Stimulated activated CD4-positive, alpha-beta T cell treated with anti-CD3 and anti-CD28 coated beads, Interleukin-1b, Interleukin-23, amount 100 ng/mL, for 1 hour (primary cell): ENCODE measurements at places on chromosomes 4 and X.

DNA sequence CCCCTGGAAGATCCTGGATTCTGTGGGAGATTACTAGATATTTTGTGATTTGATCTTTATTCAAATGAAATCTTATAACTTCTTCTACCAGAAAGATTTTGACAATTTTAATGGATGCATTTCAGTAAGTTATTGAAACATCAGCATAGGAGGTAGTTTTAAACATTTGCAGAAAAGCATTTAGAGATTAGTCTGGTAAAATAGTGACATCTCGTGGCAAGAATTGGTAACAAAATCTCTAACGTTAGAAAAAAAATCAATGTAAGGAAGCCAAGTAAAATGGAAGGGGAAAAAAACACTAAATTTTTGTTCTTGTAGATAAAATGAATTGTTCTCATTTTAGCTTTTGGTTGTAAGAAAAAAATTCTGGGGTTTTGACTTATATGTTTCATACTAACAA is 73.3 kb downstream of the TASL start:
- no peak for DNase-seq

DNA sequence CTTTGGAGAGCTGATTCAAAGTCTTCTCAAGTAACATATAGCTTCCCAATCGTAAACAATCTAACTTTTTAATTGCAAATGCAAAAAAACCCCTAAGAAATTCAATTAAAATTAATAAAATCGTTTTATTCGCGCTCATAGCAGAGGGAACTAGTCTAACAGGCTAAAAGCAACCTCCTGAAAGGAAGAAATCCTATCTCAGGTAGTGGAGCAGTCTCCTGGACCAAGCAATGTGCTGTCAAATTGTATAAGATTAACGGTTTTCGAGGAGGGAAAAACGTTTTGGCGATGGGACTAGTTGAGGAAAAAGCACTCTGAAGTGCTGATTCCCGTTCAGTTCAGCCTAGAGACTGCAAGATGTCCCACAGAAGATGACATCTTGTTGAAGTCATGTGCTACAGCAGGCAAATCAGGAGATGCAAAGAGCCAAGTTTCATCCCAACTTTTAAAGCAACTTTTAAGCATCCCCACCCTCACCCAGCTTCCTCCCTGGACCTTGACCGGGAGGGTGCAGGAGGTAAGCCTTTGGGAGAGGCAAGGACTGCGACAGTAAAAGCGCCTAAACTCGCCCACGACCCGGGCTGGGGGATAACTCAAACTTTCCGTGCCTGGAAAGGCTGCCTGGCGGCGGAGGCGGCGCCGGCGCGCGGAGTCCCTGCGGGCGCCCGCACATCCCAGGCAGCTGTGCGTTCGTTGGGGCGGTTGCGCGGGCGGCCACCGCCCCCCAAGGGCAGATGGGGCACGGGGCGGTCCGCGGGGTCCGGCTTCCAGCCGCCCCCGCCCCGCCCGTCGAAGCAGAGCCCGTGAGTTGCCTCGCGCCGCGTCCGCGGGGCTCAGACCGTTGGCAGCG is 784 bp downstream of the MAP7D3 start:
- peak; percentile 4 for DNase-seq

GRCh38 chr4:104500442-104500841 is 5.7 kb upstream of the CXXC4 start:
- DNase-seq = no peak

DNA sequence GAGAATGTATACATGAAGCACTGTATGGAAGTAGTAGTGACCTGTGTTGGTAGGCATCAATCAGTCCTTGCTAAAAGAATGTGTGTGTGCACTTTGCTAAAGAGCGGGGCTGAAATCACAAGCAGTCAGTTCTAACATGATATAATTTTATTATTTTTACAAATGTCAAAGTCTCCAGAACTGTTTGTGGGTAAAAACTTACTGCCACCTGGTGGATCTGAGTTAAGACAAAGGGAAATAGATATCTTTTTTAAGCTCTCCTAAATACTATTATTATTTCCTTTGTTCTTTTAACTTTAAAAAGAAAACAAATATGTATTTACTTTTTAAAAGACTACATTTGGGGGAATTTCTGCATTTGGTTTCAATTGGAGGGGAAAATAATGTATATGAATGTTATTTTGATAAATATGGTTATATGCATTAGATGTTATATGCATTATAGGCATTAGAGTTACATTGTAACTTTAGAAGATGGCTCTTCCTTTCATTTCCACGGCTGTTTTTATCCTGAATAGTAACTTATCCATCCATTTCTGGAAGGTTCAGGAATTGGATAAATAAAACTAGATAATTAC is 7.8 kb upstream of the CLOCK start:
- no peak for DNase-seq

GRCh38 chr4:2799971-2800690 is 7.2 kb downstream of the SH3BP2 start:
- DNase-seq = no peak

DNA sequence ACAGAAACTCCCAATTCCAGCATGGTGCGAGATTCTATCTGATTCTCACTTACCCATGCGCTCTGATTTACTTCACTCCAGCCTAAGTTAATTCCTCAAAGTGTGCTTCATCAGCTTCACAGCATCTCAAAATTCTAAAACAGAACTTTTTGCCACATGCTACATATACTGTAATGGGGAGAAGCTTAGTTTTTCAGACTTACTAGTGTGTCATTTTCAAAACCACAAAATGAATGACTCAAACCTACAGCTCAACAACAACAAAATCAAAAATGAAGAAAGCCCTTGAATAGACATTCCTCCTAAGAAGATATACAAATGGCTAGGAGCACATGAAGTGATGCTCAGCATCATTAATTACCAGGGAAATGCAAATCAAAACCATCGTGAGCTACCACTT is 14.9 kb downstream of the IRF2 start:
- DNase-seq = no peak

- DNase-seq = no peak
Measured at GRCh38 chrX:127459790-127460189, 592.4 kb downstream of the ACTRT1 start.

- DNase-seq = no peak
Measured at GRCh38 chr4:70364002-70364401, 3.4 kb downstream of the SMR3A start.

DNA sequence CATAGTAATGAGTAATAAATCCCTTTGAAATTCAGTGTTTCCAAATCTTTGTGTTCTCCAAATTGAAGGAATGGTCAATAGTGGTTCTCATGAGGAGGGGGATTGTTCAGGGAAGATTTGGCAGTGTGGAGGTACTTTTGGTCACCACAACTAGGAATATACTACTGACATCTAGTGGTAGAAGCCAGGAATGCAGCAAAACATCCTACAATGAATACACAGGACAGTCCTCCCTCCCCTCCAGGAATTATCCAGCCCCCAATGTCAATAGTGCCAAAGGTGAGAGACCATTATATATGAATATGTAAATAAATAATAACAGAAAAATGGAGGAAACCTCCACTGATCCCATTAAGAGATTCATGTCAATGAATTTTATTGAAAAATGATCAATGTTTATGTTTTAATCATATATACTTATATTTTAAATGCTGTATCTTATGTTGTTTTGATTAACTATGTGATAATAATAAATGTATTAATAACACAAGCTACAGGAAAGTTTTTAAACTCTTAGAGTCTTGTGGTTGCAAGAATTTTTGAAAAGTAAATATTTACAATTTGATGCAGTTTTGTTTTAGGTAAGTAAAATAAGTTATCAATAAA is 14.4 kb upstream of the FAM9A start:
- DNase-seq = no peak

GRCh38 chrX:77446908-77447652 is at the start of gene FGF16:
FGF16 (plus strand) TSS chrX:77447389; CDS start chrX:77447675, 286 bp downstream.
- no peak for DNase-seq

- no peak for DNase-seq
Measured at GRCh38 chr4:5526080-5526846, 182.1 kb downstream of the EVC2 start.

DNA sequence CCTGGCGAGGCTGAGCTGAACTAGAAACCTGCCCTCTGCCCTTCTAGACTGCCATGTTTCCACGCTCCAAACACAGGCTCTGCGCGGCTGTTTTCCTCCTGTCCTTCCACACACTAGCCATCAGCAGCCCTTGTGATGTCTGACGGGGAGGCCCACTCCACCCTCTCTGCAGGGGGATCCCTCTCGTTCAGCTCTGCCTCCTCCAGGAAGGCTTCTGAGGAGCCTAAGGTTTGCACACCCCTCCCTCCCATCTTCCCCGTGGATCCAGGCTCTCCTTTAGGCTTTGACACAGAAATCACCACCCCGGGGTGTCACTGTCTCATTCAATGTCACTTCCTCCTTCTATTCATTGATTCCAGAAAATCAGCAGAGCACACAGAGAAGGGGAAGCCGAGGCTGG is 38.6 kb upstream of the CRMP1 start:
- DNase-seq = no peak

- no peak for DNase-seq
Measured at GRCh38 chrX:95884186-95884585, 800.5 kb upstream of the DIAPH2 start.

DNA sequence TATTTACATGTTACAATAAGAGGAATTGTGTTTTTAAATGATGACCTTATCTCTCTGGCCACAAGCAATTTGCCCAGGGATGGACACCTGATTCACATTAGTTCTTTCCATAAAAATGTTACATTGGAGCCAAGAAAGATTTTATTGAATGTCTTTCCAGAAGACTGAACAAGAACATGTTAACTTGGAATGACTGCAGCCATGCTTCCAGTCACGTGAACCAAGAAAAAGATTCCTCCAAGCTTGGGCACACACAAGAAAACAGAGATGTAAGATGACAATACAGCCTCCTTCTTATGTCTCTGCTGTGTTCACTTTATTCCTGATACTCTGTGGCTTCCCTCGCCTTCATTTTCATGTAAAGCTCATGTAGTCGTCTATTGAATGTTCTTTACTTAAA is 737.6 kb downstream of the TRIML1 start:
- no peak for DNase-seq

DNA sequence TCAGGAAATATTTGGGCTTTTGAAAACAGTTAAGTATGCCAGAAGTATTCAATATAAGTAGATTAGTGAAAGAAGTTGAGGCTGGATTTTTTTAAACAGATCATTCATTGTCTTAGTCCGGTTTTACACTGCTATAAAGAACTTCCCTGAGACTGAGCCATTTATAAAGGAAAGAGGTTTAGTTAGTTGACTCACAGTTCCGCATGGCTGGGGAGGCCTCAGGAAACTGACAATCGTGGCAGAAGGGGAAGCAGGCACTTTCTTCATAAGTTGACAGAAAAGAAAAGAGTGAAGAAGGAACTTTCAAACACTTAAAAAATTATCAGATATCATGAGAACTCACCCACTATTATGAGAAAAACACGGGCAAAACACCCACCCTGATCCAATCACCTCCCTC is 31.1 kb upstream of the CYLC1 start:
- no peak for DNase-seq

DNA sequence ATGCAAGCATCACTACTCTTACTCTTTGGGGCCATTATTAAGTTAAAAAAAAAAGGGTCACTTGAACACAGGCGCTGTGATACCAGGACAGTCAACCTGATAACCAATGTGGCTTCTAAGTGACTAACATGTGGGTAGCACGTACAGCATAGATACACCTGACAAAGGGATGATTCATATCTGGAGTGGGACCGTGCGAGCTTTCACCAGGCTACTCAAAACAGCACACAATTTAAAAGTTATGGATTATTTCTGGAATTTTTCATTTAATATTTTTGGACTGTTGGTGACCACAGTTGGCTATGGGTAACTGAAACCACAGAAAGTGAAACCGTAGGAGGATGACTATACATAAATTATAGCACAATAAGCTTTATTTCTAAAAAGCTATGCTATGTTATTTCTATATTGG is 113.8 kb upstream of the STIM2 start:
- DNase-seq = no peak

DNA sequence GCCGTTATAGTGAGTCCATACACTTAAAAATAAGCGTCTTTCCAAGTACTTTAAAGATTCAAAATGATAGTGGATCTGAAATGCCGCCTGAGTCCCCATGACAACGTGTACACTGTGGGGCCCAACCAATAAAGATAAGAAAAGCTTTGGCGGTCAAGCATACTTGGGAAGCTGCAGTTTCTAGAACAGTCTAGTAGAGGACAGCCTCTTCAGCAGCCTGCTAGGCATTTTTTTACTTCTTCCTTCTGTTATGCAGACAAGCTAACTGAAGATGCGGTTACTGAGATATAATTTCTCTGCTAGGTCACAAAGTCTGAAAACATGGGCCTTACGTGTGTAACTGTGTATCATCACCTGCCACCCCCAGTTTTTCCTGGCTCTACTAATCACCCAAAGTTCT is 402 bp upstream of the UPRT start:
- no peak for DNase-seq

DNA sequence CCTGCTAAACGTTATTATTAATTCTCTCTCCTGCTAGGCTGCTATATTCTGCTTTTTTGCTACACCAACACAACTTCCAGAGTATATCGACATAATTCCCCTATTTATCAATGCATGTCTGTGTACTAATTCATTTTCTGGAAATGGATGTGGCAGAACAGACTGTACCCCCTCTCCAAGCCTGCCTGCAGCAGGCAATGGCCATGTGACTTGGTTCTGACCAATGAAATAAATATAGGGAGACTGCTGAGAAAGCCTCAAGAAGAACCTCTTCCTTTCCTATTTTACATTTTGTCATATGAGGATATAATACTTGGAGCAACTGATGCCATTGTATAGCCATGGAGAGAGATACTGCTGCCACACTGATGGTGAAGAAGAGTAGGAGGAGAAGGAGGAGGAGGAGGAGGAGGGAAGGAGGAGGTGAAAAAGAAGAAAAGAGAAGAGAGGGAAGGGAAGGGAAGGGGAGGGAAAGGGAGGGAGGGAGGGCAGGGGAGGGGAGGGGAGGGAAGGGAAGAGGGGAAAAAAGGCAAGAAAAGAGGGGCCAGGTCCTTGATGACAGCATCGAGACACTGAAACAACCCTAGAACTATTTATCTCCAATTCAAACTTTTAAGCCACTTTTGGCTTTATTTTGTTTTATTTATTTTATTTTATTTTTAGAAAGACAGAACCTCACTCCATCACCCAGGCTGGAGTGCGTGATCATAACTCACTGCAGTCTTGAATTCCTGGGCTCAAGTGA is 57.0 kb upstream of the SPP1 start:
- no peak for DNase-seq

DNA sequence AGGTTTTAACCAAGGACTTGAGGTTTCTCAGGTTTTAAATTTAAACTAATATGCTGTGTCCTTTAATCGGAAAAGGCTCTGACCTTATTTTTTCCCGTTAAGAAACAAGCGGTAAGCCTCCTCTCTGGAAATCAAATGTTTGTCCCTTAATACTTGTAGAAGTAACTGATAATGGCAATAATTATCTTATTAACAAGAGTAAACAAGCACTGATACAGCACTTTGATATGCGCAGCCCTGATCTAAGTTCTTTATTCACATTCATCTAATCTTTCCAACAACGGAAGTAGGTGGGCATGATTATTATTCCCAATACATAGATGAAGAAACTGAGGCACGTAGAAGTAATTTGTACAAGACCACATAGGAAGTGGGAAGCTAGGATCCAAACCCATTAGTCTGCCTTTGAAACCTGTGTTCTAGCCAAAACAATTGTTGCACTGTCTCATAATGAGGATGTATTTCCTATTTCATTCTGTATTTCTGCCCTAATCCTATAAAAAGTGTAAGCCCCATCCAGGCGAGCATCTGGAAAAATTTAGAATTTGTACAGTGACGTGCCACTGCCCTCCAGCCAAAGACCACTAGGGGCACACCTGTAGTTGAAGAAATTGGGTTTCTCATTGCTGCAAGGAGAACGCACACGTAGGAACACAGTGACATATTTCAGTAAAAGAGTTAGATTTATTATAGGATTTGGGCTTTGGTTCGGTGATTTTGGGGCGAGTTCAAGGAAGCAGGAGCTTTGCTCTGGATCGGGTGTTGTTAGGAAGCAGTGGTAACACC is 606 bp downstream of the CXorf58 start:
- no peak for DNase-seq
